ENCODE measurements at places on chromosomes 5 and 9.
A peak's percentile ranks its signal among the peaks of the same experiment; 100 is the strongest.

DNA sequence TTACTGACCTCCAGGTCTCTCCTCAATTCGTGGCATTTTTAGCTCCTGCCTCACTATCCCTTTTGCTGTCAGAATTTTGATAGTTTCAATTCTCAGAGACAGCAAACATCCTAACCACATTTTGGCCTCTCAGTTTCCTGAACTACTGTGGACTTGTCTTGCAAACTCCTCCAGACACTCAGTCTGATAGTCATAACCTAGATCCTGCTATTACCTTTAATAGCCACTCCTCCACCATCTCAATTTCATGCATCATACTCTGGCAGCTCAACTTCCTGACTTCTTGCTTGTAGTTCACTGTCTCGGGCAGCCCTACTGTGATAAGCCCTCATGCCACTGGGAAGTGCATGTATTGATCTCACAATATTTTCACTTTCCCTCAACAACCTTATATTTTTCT is 481.8 kb upstream of the CDH18 start:
- DNase-seq: no peak

GRCh38 chr9:129561594-129562281 is 59.2 kb downstream of the C9orf50 start:
- DNase-seq: no peak

- DNase-seq: no peak
Measured at GRCh38 chr9:99822109-99822805, 572 bp downstream of the NR4A3 start.

GRCh38 chr5:95963650-95964410 is 2.2 kb upstream of the ELL2 start:
- no peak for DNase-seq

- no peak for DNase-seq
Measured at GRCh38 chr5:7192016-7192415, 203.9 kb upstream of the ADCY2 start.

DNA sequence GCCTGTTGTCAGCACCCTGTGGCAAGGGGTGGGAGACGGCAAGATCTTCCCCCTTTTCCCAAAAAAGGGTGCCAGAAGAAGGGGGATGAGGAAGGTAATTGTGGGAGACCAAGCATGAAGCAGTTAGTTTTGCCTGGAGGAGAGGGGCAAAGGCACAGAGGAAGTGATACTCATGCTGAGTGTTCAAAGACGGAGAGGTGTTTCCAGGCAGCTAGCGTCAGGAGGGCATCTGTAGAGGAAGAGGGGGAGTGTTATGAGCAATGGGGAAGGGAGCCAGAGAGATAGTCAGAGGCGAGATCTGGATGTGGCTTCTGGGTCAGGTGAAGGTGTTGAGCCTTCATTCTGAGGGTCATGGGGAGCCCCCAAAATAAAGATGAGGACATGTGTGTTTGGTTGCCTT is 26.9 kb upstream of the ADAM19 start:
- no peak for DNase-seq

DNA sequence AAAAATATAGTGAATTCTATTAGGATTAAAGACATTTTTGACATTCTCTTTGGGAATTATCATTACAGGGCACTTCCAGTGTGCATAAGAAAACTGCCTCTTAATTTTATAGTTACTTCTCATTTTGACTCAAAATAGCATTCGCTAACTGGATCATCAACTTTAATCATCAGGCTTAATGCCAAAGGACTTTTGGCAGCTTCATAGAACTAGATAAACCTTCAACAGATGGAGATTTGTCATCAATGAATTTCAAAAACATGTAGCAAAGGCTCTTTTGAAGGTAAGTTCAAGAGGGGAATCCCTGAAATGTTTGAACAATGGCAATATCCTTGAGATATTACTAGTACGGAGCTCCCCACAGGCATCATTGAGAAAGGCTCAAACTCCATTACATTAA is 447.2 kb downstream of the PDE4D start:
- no peak for DNase-seq

DNA sequence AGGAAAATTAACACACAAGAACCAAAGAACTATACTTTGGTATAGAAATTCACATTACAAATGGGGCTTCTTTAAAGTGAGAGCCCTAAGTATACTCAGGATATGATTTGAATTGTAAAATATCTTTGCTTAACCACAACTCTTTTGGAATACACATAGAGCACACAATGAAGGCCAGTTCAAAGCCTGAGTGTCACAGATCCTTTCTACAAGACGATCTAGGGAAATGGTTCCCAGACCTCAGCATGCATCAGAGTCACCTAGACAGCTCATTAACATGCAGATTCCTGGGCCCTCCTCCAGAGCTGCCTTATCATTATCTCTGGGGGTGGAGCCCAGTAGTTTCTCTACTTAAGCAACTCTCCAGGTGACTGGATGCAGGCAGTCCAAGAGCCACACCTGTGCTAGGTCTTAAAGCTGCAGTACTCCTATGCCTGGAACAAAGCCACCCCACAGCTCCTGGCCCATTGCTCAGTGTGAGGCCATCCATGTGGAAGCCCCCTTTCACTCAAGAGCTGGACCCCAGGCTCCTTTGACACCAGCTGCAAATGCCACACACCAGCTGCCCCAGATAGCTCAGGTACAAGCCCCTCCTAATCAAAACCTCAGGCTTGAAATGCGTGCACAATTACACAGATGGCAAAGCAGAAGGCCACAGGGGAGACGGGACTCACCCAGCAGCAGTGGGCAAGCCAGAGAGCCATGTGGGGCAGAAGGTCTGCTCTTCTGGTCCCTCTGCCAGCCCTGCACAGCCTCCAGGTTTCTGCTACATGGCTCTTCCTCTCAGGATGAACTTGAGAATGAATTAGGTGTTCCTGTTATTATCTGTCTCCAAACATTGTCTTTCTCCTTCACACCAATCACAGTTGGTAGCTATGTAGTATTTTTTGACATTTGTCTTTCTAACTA is 106.1 kb downstream of the SH3TC2 start:
- peak; percentile 22 for DNase-seq

DNA sequence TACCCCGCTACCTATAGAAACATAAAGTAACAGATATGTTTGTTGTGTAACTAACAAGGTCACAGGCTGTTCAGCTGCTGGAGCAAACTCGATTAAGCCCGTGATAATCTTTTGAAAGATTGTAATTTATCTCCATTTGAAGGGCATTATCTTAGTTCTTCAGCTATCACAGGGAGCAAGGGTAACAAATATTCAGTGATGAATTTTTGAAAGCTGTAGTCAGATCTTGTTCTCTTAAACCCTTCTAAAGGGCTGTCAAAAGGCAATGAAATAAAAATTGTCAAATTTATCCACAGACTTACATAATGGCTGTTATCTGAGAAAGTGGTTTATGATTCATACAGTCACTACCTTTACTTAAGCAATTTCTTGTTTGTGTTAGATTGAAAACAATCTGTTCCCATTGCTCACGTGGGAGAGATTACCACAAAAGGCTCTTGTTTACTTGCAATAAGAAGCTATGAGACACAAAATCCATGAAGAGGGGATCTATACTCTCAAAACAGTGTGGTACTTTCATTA is 78.3 kb upstream of the ZNF608 start:
- DNase-seq: no peak

DNA sequence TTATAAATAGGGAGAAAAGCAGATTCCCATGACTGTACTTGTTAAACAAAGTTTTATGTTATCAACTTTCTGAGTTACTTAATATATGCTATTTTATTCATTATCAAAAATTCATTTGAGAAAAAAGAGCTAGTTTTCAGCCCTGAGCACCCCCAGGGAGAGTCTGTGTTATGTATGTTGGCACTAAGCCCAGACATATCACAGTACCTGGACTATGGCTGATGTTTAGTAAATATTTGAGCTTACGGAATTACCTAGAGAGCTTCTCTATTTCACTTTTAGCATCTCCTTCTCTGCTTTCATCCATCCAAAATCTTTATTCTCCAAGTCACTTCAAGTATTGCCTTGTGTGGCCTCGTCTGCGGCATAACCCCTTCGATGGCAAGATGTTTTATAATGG is 225.9 kb upstream of the PCSK5 start:
- DNase-seq: no peak

DNA sequence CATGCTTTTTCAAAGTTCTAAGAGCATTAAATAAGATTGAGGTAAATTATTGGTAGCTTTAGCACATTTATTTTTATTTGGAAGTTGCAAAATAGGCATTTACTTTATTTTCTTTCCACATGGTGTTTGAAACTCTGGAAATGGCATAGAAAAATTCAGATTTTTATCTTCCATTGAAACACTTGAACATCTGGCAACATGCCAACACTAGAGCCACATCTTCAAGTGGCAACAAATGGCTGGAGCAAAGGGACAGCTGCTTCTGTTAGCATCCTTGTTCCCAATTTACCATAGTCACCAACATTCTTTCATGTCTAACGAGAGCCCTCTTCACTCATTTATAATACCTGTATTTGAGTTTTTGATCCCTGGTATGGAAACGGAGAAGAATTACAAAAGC is 539.9 kb downstream of the ZNF608 start:
- no peak for DNase-seq

GRCh38 chr5:81315336-81315735 is 13.9 kb downstream of the ZCCHC9 start:
- no peak for DNase-seq

GRCh38 chr5:109996246-109996645 is 306.5 kb downstream of the MAN2A1 start:
- DNase-seq: no peak

GRCh38 chr5:149002761-149003689 is 59.8 kb downstream of the SH3TC2 start:
- no peak for DNase-seq

DNA sequence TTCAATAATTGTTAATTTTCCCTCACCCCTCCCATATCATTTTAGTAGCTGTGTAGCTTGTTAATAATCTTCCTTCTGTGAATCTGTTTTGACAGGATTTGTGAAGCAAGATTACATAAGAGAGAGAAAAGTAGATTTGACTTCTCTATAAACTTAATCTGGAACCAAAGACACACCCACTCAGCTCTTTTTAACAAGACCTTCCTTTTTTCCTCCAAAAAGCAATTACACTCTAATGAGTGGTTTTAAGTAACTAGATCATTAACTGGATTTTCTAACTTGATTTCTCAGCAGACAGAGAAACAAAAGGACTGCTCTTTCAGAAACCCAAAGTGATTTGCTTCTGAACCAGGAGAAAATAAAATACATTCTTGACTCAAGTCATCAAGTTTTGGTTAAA is 21.9 kb downstream of the RFK start:
- no peak for DNase-seq

DNA sequence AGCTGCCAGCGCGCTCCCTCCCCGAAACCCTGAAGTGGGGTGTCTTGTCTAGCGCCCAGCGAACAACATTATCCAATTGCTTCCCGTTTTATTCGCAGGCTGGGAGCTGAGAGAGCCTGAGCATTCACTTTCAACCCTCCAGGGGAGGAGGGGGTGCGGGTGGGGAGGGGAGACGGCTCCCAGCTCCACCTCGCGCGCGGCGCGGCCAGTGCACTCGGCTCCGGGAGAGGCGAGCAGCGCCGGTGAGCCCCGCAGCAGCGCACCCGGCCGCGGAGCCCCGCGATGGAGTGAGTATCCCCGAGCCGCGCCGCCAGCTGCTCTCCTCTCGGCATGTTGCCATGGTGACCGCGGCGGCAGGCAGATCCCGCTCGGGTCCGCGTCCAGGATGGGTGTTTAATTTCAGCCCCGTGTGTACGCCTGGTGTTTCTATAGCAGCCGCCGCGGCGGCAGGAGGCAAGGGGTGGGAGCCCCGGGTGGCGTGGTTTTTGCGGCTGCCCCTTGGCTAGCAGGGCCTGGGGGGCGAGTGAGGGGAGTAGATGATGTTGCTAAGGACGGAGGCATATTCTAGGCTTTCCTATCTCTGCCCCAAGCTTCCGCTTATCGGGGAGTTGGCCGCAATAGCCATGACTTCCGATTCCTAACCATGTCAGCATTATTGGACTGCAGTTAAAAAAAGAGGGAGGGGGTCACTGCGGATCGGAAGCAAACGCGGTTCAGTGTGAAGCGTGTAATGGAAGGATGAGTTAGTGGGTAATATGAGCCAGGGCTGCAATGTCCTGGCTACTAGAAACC is 139.2 kb upstream of the PALM2AKAP2 start:
- DNase-seq: no peak

- no peak for DNase-seq
Measured at GRCh38 chr5:139667001-139667729, 19.0 kb downstream of the CXXC5 start.

- DNase-seq: no peak
Measured at GRCh38 chr9:13022756-13023155, 247.9 kb downstream of the LURAP1L start.

DNA sequence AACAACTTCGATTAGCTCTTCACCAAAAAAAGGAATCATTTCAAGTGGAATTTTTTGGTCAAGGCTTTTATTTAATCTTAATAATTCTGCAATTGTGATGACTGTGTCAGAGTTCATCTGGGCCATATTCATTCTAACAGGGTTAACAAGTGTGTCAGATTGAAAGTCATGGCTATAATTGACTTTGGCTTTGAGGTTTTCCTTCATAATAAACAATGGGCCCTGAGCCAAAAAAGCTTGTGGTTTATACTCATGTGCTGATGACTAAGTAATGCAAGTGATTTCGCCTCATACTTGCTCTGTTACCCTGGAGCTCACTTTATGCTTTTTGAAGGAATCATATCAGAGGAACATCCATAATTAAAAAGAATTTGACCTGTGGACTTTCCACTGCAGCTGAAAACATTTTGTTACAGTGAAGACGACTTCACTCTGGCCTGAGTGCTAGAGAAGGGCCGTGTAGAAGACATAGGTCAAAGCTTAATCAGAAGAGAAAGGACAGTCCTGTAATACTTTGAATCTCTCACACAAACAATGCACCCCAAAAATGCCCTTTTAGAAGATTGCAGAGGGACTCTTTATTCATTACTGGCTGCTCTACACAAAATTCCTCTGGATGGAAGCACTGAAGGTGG is 101.7 kb downstream of the GDNF start:
- no peak for DNase-seq

- DNase-seq: no peak
Measured at GRCh38 chr9:125556046-125556721, 150.8 kb downstream of the MAPKAP1 start.

DNA sequence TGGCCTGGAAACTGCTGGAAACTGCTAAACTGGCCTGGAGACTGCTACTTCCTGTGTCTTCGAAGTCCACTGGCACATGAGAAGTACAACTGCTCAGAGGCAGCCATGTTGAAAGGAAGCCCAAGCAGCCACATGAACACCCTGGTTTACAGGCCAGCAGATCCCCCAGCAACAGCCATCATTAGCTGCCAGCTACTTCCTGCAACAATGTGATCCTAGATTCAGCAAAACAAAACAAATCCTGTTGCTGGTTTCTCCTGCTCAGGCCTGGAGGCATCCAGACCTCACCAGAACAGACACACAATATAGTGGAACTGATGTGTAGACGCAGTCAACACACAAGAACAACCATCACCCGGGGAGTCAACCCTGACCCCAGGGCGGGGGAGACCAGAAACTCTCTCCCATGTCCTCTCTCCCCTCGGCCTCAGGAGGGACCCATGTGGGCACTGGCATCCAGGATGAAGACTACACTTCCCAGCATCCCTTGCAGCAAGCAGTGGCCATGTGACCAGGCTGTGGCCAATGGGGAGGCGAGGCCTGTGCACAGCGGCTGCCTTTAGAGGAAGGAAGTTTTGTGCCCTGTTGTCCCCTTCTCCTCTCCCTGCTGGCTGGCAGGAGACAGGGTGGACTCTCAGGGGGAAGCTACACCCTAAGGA is 9.2 kb upstream of the LCN15 start:
- DNase-seq: no peak

All from mucosa of gallbladder (tissue), 1 donor.